ENCODE measurements at places on chromosomes 12 and 14.

- no peak for DNase-seq
Observed at GRCh38 chr12:11877869-11878780, 192.6 kb upstream of the BCL2L14 start.

DNA sequence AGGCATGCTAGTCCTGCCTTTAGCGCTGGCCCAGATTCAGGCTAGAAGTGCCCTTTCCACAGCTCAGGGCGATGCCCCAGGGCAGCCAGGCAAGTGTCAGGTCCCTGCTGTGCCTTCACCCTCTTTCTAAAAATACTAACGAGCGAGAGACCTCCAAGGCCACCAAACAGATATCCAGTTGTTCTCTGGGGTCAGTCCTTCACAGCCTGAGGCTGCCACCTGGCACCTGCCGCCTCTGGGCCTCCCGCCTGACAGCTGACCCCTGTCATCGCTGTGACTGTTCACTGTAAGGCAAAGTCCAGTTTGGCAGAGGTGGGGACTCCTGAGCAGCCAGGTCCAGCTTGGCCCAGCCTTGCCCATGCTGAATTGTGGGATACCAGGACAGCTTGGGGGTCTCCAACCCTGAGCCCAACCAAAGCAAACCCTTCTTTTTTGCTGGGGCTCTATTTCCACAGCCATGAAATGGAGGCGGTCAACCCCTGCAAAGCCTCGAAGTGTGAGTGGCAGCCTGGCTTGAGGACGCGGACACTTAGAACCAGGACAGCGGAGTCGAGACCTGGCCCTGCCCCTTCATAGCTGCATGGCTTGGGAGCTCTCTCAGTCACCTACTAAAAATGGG is 79.9 kb downstream of the NINJ2 start:
- no peak for DNase-seq

DNA sequence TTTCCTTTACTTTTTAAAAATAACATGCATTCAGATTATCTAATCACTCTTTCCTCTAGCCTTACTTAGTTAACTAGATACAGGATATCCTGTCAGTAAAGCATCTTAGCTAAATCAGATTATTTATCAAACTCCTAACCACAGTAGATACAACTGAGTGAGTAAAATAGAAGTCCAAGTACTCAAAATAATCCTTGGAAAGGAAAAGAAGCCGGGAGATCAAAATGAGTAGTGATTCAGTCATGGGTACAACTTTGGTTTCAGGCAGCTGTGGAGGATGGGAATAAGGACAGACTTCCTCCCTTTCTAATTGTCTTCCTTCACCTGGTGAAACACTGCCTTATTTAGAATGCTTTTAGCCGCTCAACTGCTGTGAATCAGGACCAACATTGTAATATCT is 29.4 kb downstream of the GNG2 start:
- DNase-seq: no peak

GRCh38 chr12:29148596-29148910 is 525 bp upstream of the FAR2 start:
- peak; percentile 17 for DNase-seq

GRCh38 chr14:82431031-82431430 is 897.4 kb upstream of the SEL1L start:
- DNase-seq: no peak

DNA sequence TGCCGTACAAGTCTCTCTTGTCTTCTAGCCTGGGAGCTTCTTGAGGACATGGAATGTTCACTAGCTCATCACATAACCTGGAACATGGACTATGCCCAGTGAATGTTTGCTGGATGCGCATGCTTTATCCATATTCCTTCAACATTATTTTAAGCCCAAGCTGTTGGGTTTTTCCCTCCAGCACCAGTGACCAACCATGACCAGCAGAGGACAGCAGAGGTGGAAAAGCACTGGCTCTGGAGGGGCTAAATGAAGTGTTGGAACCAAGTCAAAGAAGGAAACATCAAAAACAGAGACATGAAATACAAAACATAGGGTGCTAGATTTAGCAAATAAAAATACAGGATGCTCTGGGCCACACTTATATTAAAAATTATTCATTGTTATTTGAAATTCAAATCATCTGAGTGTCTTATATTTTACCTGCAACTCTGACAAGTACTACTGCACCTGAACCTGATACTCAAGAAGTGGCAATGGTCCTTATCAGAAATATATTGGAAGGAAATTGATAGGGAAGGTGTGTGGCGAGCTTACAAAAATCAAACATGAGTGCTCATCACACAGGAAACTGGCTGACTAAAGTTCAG is 23.1 kb upstream of the HELB start:
- no peak for DNase-seq

DNA sequence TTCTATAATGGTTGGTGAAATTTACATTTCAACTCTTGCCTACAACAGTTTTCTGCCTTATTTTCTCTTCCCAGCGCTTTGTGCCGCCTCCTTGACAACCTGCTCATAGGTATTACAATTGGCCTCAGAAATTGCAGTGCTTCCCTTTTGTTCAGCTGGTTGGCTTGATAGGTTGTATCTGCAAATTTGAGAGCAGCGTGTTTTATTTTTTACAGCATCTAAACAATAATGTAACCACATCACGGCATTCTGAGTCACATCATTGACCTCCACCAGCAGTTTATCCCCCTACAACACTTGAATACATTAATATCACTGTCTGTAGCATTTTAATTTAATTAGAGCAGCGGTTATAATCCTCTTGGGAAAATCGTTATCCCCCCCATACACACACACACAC is 99.4 kb downstream of the ETV6 start:
- no peak for DNase-seq

DNA sequence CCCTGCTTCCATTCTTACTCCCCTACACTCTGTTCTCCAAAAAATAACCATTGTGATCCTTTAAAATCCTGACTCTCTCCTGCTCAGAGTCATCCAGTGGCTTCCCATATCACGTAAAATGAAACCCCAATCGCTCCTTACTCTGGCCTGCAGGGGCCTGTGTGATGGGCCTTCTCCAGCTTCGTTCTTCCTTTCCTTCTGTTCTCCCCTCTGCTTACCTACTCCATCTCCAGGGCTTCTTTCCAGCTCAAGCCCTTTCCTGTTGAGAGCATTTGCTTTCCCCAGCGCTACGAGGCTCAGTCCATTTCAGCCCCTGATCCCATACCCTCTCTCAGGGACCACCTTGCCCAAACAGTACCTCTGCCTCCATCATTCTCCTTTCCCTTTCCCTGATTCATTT is 144.4 kb upstream of the ARHGAP5 start:
- no peak for DNase-seq

GRCh38 chr12:115984616-115985015 is 292.9 kb downstream of the MED13L start:
- DNase-seq: no peak

GRCh38 chr14:96052541-96053247 is 13.5 kb downstream of the C14orf132 start:
- DNase-seq: no peak

GRCh38 chr14:27881646-27882045 is 884.9 kb upstream of the FOXG1 start:
- DNase-seq: no peak

DNA sequence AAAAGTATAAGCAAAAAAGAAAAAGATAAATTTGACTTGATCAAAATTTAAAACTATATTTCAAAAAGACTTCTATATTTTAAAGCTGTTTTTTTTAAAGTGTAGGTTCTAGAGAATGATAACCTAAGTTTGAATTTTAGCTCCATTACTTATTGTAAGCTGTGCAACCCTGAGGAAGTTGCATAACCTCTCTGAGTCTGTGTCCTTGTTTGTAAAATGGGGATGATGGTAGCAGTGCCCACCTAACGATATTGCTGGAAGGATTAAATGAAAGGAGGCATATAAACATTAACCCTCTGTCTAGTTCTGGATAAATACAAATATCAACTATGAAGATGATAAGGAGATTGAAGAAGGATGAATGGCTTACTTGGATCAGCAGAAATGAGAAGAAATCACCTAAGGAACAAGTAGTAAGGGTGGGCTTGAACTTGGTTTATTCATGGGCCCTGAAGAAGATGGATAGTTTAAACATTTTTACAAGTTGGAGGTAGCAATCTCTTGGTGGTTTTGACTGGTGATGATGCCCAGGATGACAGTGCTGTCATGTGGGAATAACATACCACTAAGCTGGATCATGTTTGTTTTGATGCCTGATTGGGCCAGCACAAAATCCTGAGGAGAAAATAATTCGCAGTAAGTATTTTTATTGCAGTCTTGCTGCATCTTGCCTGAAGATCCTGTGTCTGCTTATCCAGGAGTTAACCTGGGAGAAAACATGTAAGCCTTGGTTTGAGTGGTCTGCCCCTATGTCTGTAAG is 35.0 kb downstream of the TXNRD1 start:
- no peak for DNase-seq

- DNase-seq: no peak
Observed at GRCh38 chr12:1069846-1070245, 78.8 kb downstream of the ERC1 start.

DNA sequence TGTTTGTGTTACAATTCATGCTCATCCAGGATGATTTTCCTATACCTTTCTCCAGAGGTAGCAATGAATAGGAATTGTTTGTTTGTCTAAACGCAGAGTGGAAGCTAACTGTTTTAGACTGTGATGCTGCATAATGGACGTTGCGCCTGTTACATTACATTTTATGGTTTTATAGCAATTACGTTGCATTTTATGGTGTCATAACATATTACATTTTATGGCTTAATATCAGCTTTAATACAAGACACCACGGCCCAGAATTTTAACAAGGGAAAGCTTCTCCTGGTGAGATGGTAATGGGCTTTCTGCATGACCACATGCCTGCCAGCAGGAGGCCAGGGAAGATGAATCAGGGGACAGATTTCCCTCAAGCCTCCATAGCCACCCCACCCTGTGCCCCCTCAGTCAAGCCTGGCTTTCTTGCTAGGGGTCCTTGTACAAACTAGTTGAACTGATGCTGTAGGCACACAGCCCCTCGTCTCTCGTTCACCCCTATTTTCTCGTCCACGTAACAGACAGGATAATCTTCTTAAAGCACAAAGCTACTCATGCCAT is 56.5 kb downstream of the HSPB8 start:
- DNase-seq: no peak

DNA sequence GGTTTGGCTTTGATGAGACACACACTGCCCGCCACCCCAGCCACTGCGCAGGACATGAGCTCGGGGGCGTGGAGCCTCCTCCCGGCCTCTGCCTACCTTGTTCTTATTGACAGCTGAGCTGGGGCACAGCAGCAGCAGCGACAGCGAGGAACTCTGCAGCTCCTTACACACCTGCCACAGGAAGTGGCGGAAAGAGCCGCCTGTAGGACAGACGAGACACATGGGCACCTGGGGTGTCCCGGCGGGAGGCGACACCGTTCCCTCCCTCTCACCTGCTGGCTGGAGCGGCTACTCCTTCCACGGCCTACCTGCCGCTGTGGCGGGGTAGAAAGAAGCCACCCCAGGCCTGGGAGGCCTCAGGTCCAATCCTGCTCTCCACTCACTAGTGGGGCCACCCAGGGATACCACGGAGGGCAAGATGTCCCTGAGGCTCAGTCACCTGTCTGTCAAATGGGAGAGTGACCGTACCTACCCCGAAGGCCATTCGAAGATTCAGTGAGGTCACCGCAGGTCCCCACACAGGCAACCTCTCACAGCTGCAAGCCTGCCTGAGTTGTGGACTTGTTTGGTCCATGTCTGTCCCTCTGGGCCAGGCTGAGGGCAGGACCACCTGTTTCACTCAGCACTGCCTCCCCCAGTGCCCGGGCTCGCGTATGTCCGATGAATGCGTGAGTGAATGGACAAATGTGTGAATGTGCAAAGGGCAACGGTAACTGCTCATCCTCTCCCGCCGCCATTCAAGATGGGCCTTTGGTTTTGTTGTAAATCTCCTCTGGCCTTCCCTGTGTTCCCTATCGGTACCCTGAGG is 42.6 kb downstream of the TRAFD1 start:
- DNase-seq: no peak

DNA sequence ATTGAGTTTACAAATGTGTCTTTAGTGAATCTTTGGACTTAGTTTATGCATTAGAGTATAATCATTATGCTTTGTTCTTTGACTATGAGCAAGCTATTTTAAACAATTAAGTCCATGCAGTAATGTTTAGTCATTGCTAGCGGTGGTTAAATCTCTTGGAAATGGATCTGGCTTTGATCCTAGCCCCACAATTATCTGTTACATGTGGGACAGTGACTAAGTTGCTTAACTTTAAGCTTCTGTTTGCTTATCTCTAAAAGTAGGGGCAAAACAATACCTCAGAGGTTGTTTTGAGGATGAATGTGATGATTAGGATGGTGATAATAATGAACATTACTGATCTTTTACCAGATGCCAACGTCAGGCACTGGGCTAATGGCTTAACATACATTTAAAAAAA is 124.2 kb downstream of the NPAS3 start:
- no peak for DNase-seq

DNA sequence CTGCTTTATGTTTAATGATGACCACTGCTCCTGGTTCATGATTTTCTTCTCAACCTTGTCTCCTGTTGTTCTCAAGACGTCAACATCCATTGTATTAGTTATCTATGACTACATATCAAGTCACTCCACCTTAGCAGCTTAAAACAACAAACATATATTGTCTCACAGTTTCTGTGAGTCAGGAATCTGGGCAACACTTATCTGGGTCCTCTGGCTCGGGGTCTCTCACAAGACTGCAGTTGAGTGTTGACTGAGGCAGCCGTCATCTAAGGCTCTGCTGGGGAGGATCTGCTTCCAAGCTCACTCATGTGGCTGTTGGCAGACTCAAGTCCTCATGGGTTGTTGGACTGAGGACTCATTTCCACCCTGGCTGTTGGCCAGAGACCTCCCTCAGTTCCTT is 27.3 kb upstream of the FRS2 start:
- DNase-seq: no peak

DNA sequence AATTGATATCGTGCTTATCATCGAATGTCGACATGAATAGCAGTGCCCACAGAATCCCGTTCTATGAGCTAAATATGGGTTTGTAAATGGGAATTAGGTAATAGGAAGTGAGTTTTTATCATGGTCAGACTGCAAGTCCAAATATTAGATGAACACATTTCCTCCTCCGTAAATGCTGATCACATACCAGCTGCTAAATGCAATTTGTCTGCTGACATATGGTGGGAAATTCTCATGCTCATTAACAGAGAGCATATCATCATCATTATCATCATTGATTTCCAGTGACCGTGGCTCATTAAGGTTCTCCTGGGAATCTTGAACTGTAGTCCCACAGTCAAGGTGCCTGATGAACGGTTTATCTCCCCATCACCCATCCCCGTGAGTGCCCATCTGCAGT is 998.8 kb upstream of the TMEM132C start:
- DNase-seq: no peak

GRCh38 chr12:51174501-51174900 is 1.6 kb upstream of the TFCP2 start:
- DNase-seq: no peak

GRCh38 chr14:21384494-21384851 is 654 bp upstream of the SUPT16H start:
- no peak for DNase-seq

- no peak for DNase-seq
Observed at GRCh38 chr12:91100906-91101305, 10.4 kb downstream of the LUM start.

- DNase-seq: no peak
Observed at GRCh38 chr14:75820761-75821160, 159.7 kb downstream of the TTLL5 start.
